ENCODE measurements at places on chromosomes 5 and 9.

DNA sequence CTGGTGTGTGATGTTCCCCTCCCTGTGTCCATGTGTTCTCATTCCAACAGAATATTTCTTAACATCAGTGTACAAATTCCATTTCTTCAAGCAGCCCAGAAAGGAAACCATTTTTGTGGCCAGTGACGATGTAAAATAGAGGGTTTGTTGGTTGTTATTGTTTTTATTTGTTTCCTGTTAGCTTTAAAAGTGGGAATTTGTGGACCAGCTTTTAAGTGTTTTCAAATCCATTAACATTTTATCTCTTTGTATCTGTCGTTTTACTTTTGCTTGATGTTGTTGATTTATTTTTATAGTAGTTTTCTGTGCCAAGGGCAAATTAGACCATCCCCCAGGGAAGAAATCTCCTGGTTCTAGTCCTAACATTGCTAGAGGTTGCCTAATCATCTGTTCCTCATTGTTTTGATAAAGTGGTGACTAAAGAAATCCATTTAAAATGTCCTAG, 100.0 kb downstream of the GDNF start:
- no peak for DNase-seq

DNA sequence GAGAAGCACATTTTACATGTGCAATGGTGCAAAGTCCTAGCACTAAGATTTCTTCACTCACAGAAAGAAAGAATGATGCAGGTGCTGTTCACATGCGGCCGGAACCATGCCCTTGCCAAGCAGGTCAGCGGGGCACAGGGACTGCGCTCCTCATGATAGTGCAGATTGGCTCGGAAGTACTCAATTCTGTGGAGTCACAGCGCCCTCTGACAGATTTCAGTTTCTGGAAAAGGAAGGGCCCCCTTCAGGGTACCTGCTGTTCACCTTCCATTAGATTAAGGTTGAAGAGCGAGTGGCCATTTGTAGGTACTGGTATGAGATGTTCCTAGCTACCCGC, 75.7 kb downstream of the TMC1 start:
- no peak for DNase-seq

- no peak for DNase-seq
Measured at GRCh38 chr5:168311061-168311566, 19.7 kb downstream of the WWC1 start.

GRCh38 chr9:77403239-77403638, 225.9 kb downstream of the VPS13A start:
- no peak for DNase-seq

- no peak for DNase-seq
Measured at GRCh38 chr5:133807348-133807747, 161.1 kb downstream of the C5orf15 start.

- no peak for DNase-seq
Measured at GRCh38 chr9:107491081-107492053, 1.8 kb upstream of the KLF4 start.

- DNase-seq: no peak
Measured at GRCh38 chr5:173204185-173204979, 30.6 kb downstream of the NKX2-5 start.

- DNase-seq: no peak
Measured at GRCh38 chr5:105751908-105752307, 1918.8 kb downstream of the EFNA5 start.

GRCh38 chr9:105053209-105053652, 125.3 kb upstream of the ABCA1 start:
- DNase-seq: no peak

DNA sequence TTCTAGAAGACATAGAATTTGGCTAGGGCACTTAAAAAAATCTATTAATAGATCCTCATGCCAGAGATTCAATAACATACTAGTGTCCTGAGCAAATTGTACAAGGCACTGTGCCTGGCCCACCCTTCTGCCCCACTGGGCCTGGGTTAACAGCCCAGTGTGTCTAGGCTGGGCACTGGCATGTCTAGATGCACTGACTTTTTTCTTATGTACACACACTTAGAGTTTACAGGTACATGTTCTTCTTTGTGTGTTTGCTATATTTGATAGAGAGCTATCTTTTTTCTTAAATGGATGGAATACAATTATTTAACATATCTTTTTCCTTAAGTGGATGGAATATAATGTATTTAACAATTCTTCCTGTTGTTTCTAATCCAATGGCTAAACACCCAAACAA, 241.5 kb downstream of the AUH start:
- no peak for DNase-seq

GRCh38 chr5:90221951-90222350, 187.6 kb downstream of the CETN3 start:
- no peak for DNase-seq

DNA sequence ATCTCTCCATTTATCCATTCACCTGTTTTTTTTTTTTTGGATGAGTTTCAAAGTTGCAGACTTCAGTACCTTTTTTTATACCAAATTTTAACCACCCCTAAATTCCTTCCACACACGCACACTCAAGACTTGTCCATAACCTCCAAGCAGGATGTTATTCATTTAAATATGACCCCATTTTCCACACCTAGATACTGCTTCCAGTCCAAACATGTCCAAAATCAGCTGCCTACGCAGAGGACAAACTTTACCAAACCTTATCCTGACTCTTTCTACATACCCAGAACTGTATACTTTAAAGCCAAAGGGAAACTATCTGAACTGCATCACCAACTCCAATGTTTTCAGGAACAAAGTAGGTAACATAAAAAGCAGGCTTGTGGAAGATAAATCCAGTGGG, 36.0 kb upstream of the FYB1 start:
- DNase-seq: no peak

- no peak for DNase-seq
Measured at GRCh38 chr9:33158843-33159776, 8.0 kb downstream of the B4GALT1 start.

- no peak for DNase-seq
Measured at GRCh38 chr5:33890131-33891032, 1.4 kb downstream of the ADAMTS12 start.

DNA sequence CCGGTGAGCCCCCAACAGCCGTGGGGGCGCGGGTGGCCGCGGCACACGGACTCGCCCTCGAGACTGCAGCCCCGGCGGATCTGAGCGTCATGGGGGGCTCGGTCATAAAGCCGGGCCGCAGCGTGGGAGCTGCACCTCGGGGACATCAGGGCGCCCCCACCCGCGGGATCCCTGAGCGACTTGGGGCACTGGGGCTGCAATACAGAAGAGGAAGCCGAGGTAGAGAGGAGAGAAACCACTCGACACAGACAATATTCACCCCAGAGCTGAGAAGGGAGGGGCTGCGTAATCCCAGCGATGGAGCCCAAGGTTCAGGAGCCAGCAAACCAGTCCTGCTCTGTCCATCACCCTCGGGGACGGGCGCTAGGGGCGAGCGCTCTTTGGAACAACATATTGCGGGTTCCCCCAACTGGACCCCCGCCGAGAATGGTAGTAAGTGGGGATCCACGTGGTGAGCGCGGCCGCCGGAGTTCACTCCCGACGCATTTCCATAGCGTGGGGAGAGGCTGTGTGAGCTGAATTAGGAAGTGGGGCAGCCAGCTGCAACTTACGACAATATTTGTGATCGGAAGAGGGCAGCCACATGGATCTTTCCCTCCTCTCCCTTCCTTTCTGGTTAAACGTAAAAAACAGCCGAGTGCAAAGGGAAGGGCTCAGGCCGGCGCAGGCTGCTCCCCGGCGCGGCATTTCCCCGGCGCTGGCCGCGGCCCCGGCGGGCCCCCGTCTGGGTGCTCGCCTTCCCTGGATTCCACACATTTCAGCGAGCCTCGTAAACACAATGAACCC, 9.9 kb downstream of the PTCH1 start:
- no peak for DNase-seq

- DNase-seq: no peak
Measured at GRCh38 chr9:76600007-76600615, 141.1 kb downstream of the GCNT1 start.

GRCh38 chr9:130200038-130200849, 28.0 kb downstream of the NCS1 start:
- no peak for DNase-seq

DNA sequence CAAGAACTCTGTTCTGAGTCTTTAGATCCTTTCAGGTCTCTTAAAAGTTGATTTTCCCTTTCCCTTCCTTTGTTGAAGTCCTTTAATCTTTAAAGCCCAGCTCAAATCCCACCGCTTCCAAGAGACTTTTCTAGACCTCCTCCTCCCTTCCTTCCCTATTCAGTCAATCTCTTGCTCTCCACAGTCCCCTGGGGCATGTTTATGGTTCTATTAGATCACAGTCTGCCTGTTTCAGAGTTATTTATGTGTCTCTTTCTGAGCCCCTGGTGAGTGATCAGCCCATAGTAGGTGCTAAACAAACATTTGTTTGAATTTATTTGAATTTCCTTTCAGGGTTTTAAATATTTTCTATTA, 7.2 kb upstream of the ARSI start:
- no peak for DNase-seq

DNA sequence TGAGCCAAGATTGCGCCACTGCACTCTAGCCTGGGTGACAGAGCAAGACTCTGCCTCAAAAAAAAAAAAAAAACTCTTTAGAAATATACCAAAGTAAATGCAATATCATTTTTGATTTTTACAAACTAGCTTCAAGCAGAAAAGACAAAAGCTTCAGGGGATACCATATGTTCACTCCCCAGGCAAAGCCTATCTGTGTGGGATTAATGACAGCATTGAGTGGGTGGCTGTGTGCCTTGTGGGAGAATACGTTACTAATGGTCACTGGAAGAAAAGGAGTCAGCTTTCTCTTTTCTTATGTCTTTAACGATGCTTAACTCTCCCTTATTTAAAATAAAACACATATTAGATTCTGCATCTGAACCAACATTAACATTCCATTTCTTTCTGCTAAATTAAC, 1.9 kb downstream of the PCA3 start:
- DNase-seq: no peak

GRCh38 chr9:136336156-136336870, 9.0 kb downstream of the GPSM1 start:
- no peak for DNase-seq

DNA sequence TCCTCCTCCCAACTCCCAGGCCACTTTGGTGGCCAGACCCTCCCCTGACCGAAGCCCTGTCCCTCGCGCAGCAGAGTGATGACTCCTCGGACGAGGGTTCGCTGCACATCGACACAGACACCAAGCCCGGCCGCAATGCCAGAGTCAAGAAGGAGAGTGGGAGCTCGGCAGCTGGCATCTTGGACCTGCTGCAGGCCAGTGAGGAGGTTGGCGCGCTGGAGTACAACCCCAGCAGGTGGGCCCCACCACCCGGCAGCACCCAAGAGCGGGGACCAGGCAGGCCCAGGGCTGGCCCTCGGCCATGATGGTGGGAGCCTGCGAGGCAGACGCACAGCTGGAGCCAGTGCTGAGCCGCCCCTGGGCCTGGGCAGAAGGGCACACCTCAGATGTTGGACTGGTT, 90.6 kb downstream of the PHF2 start:
- DNase-seq: no peak

DNA sequence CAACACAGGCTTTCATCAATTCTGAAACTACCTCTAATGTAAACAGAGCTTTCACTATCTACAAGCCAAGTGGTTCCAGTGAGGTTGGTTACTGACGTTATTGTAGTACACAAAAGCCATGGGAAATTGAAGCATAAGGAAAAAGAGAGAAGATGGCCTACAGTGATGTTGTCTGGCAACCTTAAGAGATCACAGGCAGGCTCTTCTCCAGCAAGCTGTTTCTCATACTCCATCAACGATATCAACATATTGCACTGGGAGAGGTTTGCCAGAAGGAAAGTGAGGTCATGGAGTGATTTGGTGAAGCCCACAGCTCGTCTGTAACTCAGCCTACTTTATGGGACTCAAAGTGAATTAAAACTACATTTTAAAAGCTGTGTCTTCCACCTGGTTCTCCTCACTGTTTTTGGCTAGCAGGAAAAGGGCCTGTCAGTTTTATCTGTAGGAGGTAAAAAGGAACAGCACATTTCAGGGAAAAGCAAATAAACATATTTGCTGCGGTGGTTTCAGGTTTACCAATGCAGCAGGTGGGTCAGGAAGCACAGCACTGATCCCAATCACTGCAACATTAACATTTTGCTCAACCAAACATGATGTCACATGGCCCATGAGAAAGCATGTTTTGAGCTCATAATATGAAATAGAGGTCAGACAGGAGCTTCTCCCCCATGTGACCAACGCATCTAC, 72.9 kb downstream of the ARSB start:
- no peak for DNase-seq

DNA sequence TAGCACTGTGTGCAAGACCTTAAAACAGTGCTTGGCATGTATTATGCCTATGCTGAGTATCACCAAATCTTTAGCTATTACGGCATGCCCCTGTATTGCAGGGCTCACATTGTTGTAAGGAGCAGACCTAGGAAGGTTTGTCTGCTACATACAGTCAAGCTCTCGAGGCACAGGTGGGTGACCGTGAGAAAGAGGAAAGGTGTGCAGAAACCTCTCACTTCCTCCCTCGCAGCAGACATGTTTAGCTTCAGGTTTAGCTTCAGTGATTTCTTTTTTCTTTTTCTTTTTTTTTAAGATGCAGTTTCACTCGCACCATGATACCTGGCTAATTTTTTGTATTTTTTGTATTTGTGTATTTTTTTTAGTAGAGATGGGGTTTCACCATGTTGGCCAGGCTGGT, 275.8 kb upstream of the RIOK2 start:
- no peak for DNase-seq

DNA sequence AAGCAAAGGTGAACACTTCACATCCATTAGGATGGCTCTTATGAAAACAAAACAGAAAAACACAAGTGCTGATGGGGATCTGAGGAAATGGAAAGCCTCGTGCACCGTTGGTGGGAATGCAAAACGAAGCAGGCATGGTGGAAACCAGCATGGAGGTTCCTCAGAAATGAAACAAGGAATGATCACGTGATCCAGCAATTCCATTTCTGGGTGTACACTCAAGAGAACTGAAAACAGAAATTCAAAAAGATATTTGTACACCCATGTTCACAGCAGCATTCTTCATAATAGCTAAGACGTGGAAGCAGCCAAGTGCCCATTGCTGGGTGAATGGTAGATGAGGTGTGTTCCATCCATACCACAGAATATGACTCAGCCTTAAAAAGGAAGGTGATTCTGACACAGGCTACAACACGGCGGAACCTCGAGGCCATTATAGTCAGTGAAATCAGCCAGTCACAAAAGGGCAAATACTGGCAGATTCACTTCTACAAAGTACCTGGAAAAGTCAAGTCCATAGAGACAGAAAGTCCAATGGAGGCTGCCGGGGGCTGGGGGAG, 87.2 kb upstream of the RAPGEF1 start:
- DNase-seq: no peak

DNA sequence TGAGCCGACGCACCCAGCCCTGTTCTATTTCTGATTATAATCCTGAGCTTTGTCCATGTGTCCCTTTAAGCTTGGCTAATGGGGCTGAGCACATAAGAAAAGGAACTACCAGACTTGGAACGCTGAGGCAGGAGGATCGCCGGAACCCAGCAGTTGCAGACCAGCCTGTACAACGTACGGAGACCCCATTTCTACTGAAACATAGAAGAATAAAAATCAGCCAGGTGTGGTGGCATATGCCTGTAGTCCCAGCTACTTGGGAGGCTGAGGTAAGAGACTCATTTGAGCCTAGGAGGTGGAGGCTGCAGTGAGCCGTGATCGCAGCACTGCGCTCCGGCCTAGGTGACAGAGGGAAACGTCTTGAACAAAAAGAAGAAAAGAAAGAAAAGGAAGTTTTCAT, 22.3 kb downstream of the TRIM7 start:
- DNase-seq: no peak

- no peak for DNase-seq
Measured at GRCh38 chr9:127835991-127836516, 18.4 kb downstream of the ENG start.

- DNase-seq: no peak
Measured at GRCh38 chr5:34055667-34056066, 12.7 kb upstream of the C1QTNF3 start.

- no peak for DNase-seq
Measured at GRCh38 chr5:76332102-76332501, 71.0 kb upstream of the IQGAP2 start.

Data from activated naive CD4-positive, alpha-beta T cell (primary cell).